ENCODE measurements at places on chromosomes 3 and 15.

DNA sequence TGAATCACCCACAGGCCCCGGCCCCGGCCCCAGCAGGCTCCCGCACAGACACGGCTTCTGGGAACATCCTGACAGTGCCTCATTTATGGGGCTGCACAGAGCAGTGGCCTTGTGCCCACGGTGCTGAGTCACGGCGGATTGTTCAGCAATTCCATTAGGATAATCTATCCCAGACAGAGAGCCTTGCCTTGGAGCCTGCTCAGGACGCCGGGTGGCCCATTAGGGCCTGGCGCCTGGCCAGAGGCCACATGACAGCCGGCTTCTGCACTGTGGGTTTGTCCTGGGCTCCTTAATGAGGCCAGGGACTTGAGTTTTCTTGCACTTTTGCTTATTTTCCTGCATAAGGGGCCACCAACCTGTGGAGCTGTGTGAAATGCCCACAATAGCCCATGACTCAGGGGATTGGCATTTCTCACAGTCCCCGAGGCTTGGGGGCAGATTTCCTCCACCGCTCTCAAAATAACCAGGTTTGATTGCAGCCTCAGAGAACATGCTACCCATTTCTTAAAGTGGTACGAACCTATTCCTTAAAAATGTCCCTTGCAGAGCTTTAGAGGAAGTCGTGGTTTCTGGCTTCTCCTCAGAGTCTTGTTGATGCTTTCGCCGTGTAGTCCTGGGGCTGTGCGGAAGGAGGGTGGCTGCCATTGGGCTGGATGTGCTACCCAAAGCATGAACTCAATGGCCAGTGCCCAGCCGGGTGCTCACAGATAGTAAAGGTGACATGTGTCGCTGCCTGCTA, 19.0 kb downstream of the SYNM start:
- DNase-seq = peak; percentile 97

- DNase-seq = no peak
Observed at GRCh38 chr3:46680298-46680826, 13.1 kb downstream of the ALS2CL start.

DNA sequence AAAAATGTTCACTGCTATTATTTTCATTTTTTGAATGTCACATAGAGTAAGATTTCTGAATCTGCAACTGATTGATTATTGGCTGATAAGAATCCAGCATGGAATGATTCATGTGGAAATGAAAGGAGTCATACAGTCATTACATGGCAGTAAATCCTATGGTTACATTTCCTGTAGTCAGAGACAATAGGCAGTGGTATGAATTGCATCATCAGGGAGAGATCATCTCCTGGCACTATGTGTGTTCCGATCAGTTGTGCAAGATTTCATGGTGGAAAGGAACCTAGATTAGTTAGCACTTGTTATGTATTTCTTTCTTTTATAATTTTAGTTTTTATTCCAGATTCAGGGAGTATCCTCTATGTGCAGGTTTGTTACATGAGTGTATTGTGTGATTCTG, 38.8 kb downstream of the SLC12A1 start:
- DNase-seq = peak; percentile 18

GRCh38 chr15:70113304-70113700, 15.6 kb upstream of the TLE3 start:
- no peak for DNase-seq

DNA sequence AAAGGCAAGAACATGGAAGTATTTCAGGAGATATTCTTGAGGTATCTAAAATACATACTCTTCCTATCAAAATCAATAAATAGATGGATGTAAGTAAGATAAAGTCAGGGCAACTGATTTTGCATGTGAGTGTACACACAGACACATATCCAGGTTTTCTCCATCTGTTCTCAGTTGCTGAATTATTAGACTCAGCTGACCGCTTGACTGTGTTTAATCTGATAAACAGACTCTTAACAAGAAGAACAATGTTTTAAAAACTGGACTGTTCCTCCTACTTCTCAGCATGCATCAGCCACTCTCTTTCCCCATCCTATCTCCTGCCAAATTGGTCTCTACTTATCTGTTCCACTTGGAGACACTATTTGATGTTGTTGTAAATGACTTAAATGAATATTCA, 73.5 kb downstream of the GOLGA8G start:
- DNase-seq = no peak

- DNase-seq = peak; percentile 30
Observed at GRCh38 chr3:59392116-59392515, 342.3 kb upstream of the CFAP20DC start.

DNA sequence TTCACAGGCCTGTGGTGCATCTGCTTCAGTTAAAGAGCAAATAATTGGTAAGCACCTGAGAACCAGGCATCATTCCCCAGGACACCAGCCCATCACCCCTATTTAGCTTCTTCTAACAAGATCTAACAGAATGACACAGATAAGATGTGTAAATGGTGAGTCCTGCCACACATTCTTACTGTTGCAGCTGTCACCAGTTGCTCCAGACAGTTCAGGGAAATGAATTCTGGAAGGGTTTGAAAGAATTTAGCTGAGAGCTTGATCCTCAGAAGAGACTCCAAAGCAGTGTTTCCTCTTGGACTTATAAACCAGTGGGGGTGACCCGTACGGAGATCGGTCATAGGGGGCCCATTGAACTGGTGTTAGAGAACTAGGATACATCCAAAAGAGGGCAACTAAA, 238.0 kb downstream of the MEX3B start:
- no peak for DNase-seq
